ENCODE measurements at places on chromosomes 2 and 18.

DNA sequence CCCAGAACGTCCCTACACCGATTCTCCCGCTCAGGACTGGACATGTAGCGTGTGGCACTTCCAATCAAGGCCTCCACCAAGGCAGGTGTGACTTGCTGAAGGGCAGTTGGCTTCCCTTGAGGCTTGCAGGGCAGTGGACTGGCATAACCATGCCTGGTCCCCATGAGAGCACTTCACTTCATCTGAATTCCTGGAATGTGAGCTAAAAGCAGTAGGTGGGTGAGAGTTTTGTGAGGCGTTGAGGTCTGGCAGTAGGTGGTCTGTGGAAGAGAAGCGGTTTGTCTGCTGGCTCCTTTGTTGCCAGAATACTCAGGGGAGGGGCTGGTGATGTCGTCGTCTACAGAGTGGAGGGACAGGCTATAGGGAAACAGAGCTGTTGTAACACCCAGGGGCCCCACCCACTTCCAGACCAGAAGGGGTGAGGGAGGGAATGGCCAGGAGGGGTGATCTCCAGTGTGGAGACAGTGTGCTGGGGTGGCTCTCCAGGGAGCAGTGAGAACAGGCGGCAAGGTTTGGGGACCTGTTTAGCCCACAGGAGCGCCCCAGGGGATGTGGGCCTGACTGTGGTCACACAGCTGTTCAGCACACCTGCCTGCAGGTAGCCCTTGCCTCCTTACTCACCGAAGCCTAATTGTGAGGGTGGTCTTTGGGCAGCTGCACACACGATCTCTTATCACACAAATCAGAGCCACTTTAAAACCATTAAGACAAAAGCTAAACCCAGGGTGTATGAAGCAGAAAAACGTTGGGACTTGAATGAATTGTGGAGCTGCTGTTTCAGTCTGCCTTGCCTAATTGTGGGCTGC, 21.5 kb upstream of the ALKAL2 start:
- DNase-seq, result no peak

GRCh38 chr2:80546766-80547165, 242.2 kb upstream of the LRRTM1 start:
- DNase-seq, result no peak

DNA sequence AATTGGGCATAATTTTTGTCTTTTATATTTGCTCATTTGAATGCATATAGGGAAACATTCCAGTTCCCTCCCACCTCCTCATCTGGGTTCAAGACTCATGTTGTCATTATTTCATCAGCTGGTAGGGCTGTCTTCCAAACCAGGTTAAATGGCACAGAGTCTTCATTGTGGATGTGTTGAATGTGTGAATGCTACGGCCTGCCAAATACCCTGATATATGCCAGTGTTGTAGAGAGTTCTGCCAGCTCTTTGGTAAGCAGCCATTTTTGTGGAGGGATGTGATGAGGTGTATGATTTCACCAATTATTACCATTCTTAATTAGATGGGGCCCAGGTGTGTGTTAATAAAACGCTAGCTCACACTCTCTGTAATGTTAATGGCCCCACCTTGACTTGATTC, 121.7 kb downstream of the LYPD6B start:
- no peak for DNase-seq

- DNase-seq, result no peak
Observed at GRCh38 chr2:104976603-104977120, 61.2 kb upstream of the MRPS9 start.

- DNase-seq, result no peak
Observed at GRCh38 chr18:28736951-28737350, 560.0 kb upstream of the CDH2 start.

- no peak for DNase-seq
Observed at GRCh38 chr18:9130806-9131205, 5.8 kb upstream of the ANKRD12 start.

DNA sequence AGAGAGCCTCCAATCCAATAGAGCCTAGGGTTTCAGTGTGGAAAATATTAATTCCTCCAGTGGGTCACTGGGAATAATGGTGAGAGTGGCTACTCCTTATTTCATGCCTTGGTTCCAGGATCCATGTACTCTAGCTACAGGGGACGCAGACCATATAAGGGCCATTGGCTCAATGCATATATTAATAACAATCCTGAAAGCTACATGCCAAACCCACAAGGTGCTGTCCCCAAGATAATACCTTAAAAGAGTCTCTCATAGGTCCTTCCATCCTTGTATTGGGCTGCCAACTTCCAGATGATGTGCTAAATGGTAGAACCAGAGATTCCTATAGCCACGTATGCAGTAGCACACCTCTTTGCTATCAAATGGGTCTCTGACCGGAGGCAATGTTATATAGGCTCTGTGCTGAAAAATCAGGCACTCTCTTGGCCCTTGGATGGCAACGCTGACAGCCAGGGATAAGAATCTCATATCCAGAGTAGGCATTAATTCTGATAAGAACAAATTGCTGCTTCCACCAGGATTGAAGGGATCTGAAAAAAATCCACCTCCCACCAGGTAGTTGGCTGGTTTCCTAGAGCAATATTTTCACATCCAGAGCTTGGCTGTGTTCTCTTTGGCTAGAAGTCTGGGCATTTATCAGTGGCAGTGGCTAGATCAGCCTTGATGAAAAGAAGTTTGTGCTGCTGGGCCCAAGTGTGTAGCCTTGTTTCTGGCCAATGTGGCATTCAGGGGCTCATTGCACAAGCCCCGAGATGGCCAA, 218.1 kb upstream of the MGAT5 start:
- DNase-seq, result no peak

DNA sequence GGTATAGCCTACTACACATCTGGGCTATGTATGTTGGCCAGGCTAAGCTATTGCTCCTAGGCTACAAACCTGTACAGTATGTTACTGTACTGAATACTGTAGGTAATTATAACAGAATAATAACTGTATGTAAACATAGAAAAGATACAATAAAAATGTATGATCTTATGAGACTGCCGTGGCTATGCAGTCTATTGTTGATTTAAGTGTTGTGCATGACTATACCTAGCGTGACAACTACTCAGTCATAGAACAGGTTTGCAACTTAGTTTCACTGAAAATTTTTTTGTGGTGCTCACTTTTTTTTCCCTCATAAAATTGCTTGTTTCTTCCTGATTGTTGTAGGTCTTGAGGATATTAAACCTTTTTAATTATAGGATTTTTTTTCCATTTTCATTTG, 25.9 kb downstream of the KCMF1 start:
- DNase-seq, result no peak

GRCh38 chr2:206802654-206803514, 37.5 kb downstream of the FASTKD2 start:
- DNase-seq, result no peak

DNA sequence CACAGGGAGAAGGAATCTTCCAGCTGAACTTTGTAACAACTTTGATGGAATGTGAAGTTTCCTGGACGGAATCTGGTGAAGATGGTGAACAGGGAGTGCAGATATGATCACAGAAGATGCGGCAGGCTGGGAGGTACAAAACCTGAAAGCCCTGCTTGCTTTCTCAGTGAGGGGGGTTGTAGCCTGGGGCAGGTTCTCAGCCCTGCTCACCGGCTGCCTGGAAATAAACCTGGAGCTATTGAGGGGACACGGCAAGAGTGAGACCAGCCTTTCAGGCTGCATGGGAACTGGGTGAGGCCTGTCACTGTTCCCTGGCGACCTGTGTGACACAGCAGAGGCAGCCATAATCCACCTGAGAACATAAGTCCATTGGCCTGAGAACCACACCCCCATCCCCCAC, 174.8 kb downstream of the LCLAT1 start:
- no peak for DNase-seq
